Left colon (tissue), 2 donors: ENCODE measurements at places on chromosomes 3 and 15. TPM values are rescaled to one million over a fixed set of nuclear protein-coding genes. Genes with fewer than 3 reads are reported as not detected.

GOLGA6B gene
- not detected for total RNA-seq

TPRG1 gene
- total RNA-seq: 2.7 TPM

CHDH gene
- 30.6 TPM for total RNA-seq

LYZL4 gene
- total RNA-seq: not detected

NR1D2 gene
- 29.4 TPM for total RNA-seq

ARGFX gene
- not detected for total RNA-seq

RAD51 gene
- total RNA-seq: 2.6 TPM

CCRL2 gene
- 18.3 TPM for total RNA-seq

EOMES gene
- total RNA-seq: 0.09 TPM

ATOSA gene
- total RNA-seq: 59.0 TPM

GRCh38 chr3:113231827-113232253, 20.5 kb downstream of the BOC start:
- DNase-seq: no peak

- DNase-seq: no peak
These were observed 1003.9 kb upstream of the NR2F2 start for GRCh38 chr15:95326431-95327182.

GRCh38 chr15:20356444-20356910, 185.1 kb downstream of the GOLGA6L6 start:
- peak; percentile 37 for DNase-seq

GRCh38 chr3:98573181-98573728, 20.2 kb downstream of the CPOX start:
- no peak for DNase-seq

- DNase-seq: no peak
These were observed 4.1 kb upstream of the STAB1 start for GRCh38 chr3:52490939-52491526.

DNA sequence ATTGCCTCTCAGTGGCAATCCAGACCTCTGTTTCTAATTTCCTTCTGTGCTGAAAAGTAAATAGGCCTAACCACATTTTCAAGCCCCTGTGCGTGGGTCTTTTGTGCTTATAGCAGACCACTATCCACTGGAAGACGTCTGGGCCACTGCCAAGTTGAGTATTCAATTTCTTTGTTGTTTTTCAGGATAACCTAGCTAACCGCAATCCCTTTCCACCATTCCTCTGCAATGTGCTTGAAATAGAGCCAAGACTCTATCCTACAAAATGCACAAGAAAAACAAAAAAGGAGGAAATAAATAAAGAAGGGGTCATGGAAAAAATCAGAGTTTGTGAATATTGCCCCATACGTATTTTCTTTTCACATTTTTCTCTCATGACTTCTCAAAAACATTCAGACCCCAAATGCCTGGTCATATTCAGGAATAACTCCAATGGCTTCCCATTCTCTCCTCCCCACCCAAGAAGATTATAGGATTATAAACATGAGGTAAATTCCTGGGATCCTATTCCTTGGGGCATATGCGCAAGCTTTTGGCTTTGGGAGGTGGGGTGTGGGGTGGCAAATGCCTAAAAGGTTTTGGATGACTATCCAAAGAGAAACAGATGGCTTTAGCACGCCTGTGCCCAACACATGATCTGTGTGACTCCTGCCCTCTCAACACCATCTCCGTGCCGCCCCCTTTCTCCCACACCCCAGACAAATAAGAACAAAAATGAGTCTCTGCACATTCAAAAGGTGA, 217.9 kb upstream of the THBS1 start:
- no peak for DNase-seq

DNA sequence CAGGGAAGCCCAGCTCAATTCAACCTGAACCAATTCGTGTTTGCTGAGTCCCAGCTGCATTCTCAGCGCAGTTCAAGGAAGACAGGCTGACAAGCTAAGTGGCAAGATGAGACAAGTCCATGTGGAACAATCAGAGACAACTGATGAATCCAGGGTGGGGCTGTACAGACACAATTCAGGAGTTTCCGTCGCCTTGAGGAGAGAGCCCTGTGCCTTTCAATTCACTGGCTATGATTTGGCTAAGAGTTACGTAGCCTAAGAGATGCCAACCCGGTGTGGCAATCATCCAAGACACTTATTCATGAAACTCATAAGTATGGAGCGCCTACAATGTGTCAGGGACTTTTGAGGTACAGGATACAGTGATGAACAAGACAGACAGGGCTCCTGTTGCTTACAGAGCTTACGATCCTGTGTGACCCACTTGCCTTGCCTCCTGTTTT, 15.5 kb upstream of the ZBED2 start:
- DNase-seq: no peak

GRCh38 chr15:87753539-87753938, 503.0 kb downstream of the NTRK3 start:
- DNase-seq: no peak

DNA sequence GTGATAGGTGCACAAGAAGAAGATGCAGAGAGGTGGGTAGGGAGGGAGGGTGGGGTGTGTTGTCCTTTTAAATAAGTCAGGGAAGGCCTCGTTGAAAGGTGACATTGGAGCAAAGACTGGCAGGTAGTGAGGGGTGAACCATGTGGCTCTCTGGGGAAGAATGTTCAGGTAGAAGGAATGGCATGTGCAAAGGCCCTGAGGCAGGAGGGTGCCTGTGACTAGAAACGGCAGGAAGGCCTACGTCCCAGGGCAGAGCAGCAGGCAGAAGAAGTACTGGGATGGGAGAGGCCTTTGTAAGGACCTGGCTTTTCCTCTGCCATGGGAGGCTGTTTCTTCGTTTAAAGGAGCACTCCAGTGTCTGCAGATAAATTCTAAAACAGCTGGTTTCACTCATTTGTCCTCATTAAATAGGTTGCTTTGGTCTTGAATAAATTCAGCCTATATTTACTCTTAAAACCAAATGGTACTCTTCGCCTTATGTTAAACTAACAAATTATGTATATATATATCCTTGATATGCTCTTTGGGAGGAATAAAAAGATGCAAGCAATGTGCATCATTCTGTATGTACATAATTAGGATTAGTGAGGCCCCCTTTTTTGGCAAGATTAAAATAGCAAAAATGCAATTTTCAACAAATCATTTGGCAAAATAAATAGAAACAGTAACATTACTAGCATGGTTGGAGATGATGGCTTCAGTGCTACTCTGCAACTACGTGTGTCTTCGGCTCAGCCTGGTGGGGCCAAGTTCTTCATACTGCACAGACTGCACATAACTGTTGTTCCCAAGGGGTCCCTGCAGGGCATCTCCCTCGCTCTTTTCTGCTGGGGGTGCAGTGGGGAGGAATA, 151.4 kb downstream of the KLF13 start:
- no peak for DNase-seq

- no peak for DNase-seq
These were observed 105.5 kb downstream of the SEMA5B start for GRCh38 chr3:122921791-122922651.

GRCh38 chr15:74631087-74631385, 15.4 kb downstream of the CLK3 start:
- no peak for DNase-seq

DNA sequence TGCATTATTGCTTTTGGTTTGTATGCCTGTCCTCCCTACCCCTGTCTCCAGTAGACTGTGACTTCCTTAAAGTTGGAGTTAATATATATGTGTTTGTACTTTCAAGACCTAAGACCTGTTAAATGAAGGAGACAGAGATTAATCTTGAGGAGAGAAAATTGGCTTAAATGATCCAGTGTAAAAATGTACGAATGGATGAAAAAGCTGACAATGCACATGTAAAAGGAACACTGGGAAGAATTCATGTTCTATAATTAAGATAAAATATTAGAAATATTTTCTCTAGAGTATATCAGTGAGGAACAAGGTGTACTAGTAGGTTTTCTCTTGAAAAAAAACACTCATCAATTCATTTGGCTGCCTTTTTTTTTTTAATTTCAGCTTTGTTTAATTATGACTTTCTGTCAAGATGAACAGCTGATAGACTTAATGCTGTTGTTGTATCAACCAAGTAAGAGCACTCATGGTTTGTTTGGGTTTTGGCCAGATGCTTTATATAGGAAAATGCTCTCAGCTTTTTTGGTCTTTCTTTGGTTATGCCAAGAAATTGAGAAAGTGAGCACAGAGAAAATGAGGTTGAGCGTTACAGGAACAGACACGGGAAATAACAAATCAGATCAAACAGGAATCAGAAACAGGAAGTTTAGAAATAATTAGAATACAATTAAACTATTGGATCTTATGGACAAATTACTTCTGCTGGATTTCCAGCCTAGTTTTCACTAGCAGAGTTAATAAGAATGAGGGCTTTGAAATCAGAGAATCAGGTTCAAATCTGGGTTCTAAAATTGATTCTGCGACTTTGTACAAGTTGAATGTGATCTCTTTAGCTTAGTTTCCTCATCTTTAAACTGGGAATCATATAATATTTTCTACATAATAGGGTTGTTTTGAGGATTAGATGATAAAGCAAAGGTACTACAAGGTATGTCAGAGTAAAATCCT, 38.3 kb upstream of the AADAC start:
- DNase-seq: no peak

DNA sequence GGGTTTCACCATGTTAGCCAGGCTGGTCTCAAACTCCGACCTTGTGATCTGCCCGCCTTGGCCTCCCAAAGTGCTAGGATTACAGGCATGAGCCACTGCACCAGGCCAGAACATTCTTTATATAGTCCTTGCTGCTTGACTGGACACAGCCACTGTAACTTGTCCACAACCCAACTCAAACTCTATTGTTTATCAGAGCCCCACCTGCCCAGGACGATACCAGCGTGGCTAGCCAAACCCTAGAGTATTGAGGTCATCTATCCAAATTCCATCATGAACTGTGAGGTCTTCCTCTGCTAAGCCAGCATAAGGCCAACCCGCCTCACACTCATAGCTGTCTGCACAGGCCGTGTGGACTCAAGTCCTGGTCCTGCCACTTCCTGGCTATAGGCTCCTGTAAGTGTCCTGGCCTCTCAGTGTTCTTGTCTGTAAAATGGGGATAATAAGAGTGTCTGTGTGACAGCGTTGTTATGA, 63.9 kb downstream of the DAPK2 start:
- no peak for DNase-seq

GRCh38 chr3:86990734-86991481, at the start of gene VGLL3:
VGLL3 (minus strand) TSS chr3:86991149; CDS start chr3:86990743, 406 bp downstream.
- DNase-seq: peak; percentile 39

GRCh38 chr15:63283126-63283525, 5.7 kb downstream of the APH1B start:
- DNase-seq: no peak

DNA sequence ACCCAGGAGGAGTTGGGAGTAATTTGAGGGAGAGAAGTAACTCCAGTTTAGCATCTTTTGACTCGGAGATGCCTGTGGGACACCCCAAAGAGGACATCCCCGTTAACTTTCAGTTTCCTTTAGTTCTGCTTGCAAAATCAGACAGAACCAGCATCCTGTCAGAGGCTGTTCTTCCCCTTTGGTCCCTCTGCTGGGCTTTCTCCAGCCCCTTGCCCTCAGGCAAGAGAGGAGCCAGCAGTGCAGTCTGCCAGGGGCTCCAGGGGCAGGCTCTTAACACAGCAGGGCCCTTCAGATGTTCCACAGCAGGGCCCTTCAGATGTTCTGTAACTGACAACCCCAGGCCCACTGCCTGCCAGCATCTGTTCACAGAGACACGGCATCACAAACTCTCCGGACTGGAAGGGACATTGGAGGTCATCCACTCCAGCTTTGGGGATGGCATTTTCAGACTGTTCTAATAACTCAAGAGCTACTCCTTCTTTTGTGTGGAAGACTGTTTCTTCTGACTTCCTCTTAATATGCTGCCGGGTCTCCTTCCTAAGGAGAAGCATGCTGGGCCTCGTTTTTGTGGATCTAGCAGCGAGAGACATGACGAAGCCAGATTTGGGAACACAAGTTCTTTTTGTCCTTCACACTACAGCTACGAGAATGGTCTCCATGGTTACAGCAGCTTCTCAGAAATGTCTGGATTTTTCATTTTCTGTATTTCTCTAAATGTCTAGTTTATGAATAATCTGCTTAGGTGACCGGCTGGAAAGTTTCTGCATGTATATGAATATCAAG, 51.9 kb downstream of the KY start:
- no peak for DNase-seq

DNA sequence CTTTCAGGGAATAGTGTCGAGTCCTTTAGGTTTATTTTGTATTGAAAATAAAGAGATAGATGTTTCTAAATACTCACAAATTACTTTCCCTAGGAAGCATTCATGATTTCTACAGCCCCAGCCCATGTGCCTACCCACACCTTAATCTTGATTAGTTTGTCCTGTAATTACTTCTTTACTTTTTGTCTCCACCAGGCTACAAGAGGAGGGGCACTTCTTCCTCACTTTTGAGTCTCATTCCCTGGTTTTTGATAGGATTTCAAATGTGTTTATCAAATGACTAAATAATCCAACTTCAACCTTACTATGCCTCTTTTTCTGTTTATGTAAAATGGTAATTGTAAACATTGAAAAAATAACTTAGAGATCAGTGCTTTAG, 1.8 kb downstream of the PXK start:
- DNase-seq: no peak

DNA sequence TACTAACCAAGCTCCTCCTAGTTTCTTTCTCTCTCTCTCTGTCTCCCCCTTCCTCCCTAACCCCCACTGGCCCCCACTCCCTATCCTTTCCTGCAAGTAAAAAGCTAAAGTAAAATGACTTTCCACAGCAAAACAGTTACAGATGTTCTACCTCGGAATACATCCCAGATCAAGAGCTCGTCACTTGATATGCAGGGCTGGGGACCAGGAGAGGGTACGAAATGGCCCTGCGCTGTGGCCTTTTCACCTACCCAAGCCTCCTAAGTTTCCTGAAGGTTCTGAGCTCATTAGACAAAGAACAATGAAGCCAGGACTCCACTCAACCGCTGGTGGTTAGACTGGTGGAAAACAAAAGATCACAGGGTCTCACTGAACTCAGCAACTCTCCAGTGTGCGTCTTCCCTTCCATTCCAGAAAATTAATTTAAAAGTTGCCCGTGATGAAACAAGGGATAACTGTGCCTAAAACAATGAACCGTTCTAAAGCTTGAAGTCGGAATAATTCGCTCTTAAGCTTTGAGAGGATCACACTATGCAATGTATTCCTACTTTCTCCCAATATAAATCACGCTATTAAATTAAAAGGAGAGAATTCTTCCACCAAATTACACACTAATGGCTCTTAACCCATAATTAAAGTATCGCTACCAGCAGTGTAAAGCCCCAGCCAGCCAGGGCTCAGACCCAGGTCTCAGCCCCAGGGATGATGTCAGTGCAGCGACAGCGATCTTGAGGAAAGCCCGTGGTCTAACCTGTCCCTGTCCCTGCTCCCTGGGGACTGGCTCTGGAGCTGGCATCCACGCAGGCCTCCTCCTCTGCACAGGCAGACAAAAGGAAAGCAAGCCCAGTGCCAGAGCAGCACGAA, 5.0 kb downstream of the VGLL4 start:
- no peak for DNase-seq

GRCh38 chr3:111808439-111808838, 50.6 kb upstream of the PHLDB2 start:
- DNase-seq: no peak

DNA sequence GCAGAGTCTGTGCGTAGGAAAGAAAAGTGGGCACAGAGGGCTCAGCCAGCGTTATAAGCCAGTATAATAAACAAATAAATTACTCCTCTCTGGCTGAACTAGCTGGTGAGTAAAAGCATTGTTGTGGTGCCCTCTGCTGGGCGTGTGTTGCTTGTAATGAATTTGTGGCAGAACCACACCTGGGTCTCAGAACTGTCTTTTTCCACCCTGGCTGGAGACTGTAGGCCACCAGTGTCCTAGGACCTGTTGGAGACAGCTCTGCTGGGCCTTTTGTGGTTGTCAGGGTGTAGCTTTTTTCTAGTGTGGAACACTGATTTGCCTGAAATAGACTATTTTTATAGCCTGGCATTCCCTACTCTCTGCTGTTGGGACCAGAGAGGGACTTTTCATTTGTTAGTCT, 130.5 kb upstream of the EIF1B start:
- peak; percentile 89 for DNase-seq
